Ureter (tissue), 1 donor: ENCODE measurements at places on chromosomes 4 and X.

- no peak for DNase-seq
These were observed 145.3 kb downstream of the ATRX start for GRCh38 chrX:77640702-77641101.

DNA sequence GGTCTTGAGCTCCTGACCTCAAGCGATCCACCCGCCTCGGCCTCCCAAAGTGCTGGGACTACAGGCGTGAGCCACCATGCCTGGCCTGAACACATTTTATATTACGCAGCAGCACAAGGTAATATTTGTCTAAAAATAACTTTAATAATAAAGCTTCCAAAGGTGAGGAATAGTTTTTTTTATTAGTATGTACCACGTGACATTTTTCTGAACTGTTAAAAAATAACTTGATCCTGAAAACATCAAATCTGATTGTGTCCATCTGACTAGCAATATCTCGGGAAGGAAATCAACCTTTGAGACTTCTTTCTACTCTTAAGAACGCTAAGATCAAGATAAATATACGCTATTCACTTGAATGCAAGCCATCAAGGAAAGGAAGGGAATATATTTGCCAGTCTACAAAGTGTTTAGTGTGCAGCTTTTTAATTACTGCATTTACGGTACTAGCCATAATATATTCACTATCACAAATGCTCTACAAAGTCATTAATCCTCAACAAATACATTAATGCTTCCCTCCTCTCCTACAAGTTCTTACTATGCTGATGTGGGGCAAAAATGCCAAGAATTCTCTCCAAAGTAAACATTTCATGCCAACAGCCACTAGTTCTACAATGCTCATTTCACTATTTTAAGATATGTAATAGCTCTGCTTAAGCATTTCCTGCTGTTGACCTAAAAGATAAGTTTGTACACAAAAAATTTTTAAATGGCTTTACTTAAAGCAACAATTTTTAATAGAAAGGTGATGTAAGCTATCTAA, 143.6 kb downstream of the APBB2 start:
- DNase-seq: no peak

GRCh38 chrX:63993936-63994335, 208.9 kb upstream of the ARHGEF9 start:
- no peak for DNase-seq

DNA sequence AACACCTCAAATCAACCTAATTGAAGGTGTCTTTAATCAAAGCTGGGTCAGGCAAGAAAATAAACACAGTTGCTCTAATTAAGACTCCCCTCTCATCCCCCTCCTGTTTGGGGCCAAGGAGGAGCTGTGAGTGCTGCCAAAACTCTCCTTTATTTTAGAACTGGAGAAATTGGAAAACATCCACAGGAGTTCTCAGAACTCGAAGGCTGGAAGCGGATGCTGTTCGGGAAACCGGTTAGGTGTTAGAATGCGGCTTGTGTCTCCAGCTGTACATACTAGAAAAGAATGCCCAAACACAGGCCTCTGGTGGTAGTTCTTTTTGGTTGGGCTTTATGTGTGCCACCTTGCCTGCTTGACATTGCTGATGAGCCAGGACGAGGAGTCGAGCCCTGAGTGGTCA, 118.2 kb downstream of the GPR143 start:
- no peak for DNase-seq

DNA sequence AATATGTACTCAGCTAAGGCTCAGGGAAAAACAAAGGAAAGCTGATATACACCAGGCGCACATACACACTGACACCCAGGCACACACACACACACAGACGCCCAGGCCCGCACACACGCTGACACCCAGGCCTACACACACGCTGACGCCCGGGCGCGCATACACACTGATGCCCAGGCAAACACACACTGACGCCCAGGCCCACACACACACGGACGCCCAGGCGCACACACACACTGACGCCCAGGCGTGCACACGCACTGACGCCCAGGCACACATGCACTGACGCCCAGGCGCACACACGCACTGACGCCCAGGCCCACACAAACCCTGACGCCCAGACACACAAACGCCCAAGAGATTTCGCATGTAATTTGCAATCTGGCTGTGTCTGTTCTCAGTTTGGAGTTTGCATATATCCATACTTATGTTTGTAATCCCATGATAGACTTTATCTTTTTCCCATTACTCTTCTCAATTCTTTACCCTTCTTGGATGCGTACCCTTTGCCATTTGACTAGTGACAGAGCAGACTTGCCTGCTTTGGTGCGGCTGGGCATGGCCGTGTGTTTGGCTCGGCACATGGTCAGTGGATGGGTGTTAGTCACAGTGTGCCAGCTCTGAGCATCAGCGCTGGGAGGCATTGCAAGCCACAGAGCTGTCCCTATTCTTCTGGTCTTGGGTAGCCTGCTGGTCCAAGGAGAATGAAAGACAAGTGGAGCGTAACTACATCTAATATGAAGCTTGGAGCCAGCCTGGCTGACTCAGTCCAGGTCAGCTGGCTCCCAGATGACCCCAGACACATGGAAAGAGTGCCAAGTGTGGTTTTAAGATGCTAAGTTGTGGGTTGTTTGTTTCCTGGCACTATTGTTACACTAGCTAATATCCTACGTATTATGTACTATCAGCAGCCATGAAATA, 632.4 kb upstream of the ZFP42 start:
- no peak for DNase-seq

DNA sequence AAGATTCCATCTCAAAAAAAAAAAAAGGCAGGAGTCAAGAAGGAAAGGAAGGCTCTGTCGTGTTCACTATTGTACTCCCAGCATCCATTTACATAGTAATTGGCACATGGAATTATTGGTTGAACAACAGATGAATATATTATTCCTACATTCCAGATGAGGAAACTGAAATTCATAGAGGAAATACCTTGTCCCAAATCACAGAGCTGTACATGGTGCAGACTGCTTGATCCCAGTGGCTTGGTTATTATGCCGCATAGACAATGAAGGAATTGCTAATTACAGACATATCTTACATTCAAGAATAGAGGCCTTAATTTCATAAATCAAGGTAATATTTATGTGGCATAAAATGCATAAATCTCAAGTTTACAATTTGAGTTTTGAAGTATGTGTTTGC, 63.6 kb downstream of the LDB2 start:
- no peak for DNase-seq

- DNase-seq: no peak
These were observed 822 bp upstream of the PFKFB1 start for GRCh38 chrX:54994668-54995351.

DNA sequence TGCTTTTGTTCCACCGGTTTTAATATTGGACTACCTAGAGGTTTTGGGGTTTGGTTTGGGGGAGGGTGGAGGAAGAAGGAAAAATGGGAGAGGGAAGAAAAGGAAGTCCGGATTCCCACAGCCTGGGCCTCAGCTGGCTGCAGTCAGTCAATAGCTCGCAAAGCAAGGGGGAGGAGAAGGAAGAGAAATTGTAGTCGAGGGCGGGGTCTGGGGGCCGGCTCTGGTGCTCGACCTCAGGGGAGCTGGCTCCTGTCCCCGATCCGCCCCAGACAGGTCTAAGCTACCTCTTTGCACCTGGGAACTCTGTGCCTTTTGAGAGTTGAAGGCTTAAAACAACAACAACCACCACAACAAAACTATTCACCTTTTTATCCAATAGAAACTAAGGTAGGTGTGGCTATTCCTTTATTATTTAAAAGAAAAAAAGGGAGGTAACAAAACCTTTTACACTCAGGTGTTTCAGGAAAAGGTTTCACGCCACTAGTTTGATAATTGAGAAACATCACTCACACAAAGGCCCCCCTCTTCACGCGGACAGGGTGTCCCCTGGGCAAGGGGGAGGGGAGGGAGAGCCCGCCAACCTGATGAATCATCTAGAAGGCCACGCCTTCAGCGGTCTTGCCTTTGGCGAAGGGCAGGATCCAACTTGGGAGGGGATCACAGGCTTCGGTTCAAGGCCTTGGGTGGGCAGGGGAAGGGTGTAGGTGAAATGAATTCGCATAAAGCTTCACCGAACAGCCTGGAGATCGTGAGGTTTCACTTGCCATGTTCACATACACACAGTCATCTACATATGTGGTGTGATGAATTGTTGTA, 1.6 kb upstream of the LNX1 start:
- DNase-seq: peak; percentile 78
